ENCODE measurements at places on chromosomes 2 and 18. TPM values are rescaled to one million over a fixed set of nuclear protein-coding genes. Genes with fewer than 3 reads are reported as not detected.

GRCh38 chr2:38793511-38793910, 15.5 kb downstream of the GEMIN6 start:
- DNase-seq = no peak

- DNase-seq = no peak
Measured at GRCh38 chr2:26185954-26186770, 13.3 kb downstream of the GAREM2 start.

DNA sequence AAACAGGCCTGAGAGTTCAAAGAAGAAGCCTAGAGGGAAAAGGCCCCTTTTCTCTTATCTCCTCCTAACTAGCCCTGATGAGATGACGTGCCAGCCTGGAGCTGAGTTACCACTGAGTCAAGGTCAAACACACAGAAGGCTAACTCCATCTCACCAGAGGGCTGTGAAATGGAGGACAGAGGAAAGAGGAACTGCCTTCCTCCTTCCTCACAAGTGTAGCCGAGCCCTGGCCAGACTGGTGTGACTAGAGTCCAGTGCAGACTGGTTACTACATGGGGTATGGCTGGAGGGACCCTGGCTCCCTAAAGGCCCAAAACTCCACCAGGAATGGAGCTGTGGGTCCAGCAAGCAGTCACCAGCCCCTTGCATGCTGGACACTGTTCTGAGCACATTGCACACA, 35.7 kb upstream of the GYPC start:
- no peak for DNase-seq

Gene MC5R
- total RNA-seq = not detected
